CD4-positive, alpha-beta memory T cell (primary cell): ENCODE measurements at places on chromosomes 1 and 21.

DNA sequence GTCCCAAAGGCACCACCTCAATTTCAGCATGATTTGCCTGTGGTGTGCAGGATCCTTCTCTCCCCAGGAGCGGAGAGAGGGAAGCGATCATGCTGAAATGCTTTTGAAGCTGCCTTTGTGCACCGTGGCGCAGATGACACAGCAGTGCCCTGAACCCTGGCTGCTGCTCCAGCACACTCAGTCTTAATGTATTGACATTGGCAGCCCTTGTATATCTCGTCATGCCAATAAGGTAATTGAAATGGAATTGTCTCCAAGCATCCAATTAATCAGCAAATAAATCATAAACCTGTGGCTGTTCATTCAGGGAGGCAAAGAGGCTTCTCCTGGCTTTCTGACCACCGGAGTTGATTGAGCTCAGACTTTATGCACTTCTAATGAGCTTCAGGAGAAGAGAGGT is 139.8 kb downstream of the KAZN start:
- no peak for DNase-seq

- DNase-seq, result no peak
Measured at GRCh38 chr1:10789047-10789791, 7.2 kb downstream of the CASZ1 start.

- DNase-seq, result no peak
Measured at GRCh38 chr1:159218649-159219636, 14.3 kb downstream of the ACKR1 start.

DNA sequence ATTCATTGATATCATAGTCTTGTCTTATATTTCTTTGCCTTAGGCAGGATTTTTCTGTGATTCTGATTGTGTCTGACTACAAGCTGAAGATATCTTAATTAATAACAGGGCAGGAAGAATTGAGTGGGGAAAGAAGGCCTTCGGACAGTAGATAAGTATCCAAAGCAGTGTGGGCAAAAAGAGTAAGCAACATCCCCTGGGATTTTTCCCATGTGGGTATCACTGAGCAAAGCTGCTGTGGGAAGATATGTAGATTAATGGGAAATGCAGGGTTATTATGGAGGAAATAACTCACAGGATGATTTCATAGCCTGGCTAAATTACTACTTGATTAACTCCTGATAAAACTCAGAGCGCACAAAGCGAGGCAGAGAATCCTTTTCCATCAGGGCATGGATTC is 55.7 kb downstream of the RGS5 start:
- DNase-seq, result no peak

DNA sequence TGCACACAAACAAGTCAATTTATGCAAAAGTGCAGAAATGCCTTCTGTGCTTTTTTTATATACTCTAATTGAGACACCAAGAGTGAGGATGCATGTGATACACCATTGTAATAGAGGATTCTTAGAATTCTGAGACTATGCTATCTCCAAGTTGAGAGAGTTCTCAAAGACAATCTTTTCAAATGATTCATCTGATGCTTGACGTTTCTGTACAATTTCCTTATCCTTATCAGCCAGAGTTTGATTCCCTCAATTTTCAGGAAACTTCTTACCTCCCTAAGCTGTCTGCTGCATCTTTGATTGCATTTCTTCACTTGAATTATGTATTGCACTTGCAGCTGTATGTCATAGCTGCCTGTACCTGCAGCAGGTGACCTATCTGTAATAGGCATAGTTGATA is 211.3 kb upstream of the SPAG17 start:
- DNase-seq, result no peak
